Kidney epithelial cell (primary cell): ENCODE measurements at places on chromosomes 7 and 10.

DNA sequence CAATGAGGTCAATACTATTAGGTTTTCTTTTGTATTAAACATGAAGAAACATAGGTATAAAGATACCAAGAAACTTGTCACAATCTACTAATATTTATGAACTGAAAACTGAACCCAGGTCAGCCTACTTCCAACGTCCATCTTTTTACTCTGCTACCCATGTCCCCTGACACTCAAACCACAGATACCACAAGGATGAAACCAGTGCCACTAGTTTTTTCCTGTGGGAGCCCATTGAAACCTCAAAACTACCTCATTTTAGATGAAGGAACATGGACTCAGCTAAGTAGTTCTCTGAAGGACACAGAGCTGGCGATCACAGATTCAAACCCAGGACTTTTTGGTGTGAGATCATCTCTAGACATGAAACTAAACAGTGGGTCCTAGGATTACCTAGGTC, 6.8 kb downstream of the TET1 start:
- no peak for DNase-seq

DNA sequence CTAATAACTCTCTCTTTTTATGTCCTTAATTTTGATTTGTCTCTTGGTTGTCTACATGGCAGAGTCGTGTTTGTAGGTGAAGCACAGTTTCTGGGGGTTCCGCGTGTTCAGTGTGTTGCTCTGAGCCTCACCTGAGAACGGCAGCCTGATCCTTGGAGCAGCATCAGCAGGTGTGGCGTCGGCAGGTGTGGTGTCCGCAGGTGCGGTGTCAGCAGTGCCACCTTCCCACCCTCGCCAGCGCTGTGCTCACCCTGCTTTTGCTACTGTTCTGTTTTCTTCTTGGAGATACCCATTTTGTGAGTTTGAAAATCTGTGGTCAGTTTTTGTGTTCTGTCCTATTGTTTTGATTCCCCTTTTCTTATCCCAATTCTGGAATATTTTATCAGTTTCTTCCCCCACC, 406.6 kb downstream of the GLRX3 start:
- no peak for DNase-seq

DNA sequence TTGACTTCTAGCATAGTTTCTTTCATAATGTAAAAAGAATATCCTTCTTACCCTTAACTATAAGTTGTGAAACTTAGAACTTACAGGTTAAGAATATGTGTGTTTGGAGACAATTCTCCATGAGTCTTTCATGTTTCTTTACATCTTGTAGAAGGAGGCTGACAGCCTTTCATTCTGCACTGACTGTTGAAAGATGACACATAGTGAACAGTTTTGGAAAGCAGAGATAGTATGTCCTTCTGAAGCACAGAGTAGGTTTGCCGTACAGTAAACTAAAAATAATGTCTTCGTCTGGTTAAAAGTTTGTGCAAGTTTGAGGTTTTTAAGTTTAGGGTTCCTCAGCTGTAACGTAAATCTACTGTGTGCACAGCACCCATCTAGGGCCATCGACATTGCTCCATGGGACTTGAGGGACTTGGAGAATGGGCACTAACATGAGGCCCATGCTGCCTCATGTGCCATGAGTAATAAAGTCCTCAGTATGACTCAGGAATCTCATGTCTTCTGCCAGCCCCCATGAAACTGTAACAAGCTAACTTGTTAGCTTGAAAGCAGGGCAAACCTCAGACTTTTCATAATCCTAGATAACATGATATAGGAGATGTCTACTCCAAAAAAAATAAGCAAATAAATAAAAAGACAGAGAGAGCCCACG, 24.5 kb upstream of the ELAPOR2 start:
- no peak for DNase-seq

- DNase-seq, result no peak
These were observed 94.1 kb downstream of the GRM8 start for GRCh38 chr7:127158659-127159058.

DNA sequence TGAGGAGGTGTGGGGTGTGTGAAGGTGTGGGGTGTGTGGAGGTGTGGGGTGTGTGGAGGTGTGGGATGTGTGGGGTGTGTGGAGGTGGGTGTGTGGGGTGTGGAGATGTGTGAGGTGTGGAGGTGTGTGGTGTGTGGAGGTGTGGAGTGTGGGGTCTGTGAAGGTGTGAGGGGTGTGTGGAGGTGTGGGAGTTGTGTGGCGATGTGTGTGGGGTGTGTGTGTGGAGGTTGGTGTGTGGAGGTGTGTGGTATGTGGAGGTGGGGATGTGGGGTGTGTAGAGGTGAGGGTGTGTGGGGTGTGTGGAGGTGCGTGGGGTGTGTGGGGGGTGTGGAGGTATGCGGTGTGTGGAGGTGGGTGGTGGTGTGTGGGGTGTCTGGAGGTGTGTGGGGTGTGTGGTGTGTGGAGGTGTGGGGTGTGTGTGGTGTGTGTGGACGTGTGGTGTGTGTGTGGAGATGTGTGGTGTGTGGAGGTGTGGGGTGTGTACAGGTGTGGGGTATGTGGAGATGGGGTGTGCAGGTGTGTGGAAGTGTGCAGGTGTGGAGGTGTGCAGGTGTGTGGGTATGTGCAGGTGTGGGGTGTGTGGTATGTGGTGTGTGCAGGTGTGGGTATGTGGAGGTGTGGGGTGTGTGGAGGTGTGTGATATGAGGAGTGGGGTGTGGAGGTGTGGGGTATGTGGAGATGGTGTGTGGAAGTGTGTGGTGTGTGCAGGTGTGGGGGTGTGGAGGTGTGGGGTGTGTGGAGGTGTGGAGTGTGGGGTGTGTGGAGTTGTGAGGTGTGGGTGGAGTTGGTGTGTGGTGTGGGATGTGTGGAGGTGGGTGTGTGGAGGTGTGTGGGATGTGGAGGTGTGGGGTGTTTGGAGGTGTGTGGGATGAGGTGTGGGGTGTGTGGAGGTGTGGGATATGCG, 34.5 kb downstream of the SPDYE17 start:
- DNase-seq, result no peak

DNA sequence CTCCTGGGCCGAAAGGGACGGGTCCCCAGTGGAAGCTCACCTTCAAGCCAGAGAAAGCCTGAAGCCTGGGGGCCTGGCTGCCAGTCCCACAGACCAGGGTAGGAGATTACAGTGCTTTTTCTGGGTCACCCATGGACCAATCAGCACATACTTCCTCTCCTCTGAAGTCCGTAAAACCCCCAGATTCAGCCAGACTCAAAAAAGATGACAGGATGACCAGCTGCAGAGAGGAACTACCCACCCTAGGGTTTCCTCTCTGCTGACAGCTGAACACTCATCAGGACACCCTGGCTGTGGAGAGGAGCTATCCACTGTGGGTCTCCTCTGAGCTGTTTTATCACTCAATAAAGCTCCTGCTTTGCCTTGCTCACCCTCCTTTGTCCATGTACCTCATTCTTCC, 78.0 kb downstream of the SAMD9 start:
- DNase-seq, result no peak

GRCh38 chr10:130491011-130491692, 355.0 kb downstream of the GLRX3 start:
- DNase-seq, result no peak

GRCh38 chr10:63667596-63668480, 146.6 kb downstream of the REEP3 start:
- DNase-seq, result no peak

GRCh38 chr10:92173996-92174395, 116.9 kb downstream of the CPEB3 start:
- DNase-seq, result no peak

DNA sequence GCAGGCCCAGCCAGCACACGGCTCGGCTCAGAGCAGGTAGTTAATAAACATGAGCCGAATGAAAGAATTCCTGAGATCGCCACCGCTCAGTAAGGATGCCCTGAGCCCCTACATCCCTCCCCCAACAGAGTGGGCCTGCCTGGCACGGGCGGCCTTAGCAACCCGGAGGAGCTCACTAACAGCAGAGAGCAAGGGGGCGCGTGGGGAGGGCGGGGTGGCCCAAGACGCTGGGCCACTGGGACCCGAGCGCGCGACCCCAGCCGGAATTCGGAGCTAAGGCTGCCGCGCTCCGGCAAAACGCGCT, 403 bp upstream of the ENO4 start:
- DNase-seq, result no peak

- no peak for DNase-seq
These were observed 14.0 kb downstream of the TECPR1 start for GRCh38 chr7:98238076-98238475.

DNA sequence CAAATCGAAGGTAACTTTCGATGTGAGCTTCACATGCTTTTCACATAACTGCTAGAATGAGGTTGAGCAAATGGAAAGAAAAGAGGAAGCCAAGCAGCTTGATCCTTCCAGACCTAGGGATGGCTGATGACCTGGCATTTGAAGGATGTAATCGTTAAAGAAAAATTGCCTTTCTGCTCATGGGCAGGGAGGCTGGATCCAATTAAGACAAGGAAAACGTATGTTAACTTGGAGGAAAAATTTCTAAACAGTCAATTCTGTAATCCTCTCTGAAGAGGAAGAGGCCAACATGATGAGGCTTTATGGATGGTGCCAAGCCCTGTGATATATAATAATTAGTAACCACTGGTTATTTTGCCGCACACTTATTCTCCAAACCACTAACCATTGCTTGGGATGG, 12.5 kb downstream of the GRK5 start:
- DNase-seq, result no peak

- peak; percentile 70 for DNase-seq
These were observed 45.7 kb downstream of the LYZL2 start for GRCh38 chr10:30583778-30584415.

- DNase-seq, result no peak
These were observed 37.7 kb upstream of the ITGB1 start for GRCh38 chr10:32995751-32996150.

GRCh38 chr7:85620936-85621685, 434.3 kb upstream of the SEMA3D start:
- no peak for DNase-seq

DNA sequence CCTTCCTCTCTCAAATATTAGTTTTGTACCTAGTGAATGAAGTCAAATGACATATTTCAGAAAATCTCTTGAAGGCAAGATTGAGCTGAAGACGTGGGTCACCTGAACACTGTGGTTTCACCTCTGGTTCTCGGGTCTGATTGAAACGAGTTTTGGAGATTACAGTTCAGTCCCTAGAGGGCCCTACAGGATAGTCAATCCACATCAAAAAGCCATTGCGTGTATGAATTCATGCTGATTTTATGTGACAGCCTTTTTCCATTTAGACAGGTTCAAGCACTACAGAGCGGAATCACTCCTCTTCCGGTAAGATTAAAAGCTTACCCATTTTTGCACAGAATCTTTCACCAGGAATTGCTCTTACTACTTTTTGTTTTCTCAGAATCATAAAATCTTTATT, 62.2 kb downstream of the VIM start:
- no peak for DNase-seq

GRCh38 chr7:40805361-40805760, 670.6 kb downstream of the SUGCT start:
- no peak for DNase-seq

DNA sequence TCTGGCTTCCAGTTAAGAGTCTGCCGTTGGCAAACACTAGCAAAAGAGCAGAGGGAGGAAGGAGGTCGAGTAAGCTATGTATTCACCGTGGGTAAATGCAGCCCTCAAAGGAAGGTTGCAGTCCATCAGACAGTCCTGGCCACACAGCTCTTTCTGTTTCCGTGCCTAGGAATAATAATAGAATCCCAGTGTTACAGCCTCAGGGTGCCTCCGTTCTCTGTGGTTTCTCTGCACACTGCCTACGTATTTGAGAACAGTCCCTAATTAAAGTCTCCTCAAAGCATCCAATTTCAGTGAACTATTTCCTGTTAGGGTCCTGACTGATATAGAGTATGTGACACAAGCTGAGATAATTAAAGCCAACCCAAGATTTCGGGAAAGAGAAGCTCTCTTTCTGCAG, 176.7 kb downstream of the GPAM start:
- DNase-seq, result no peak

GRCh38 chr10:95434583-95434982, 126.6 kb downstream of the SORBS1 start:
- DNase-seq, result no peak

- DNase-seq, result no peak
These were observed 19.5 kb upstream of the GALNT17 start for GRCh38 chr7:71112436-71112835.

DNA sequence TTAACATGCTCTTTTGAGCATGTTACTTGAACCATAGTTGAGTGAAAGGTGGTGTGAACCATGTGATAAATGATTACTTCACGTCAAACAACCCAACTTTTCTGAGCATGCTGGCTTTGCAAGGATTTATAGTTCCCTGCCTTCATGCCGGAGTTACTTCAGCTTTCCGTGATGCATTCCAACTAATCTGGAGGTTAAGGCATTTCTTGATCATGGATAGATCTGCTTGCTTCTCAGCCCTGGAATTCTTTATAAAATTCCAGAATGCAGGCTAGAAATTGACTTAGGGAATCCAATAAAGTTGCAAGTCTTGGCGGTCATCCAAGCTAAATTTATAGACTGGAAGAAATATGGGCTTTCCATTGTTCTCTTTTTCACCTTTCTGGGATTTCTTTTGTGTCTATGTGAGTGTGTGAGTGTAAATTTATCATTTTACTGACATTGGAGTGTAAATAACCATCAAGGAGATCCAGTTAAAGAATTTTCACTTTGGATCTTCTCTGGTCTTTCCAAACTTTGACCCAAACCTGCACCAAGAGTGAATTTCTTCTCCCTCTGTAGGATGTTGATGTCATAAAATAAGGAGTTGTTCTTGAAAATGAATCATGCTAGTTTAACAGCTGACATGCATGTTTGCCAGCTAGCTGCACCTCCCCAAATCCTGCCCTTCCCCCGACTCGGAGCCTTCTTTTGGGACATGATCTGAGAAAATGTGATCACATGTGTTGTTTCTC, 289.0 kb downstream of the TWIST1 start:
- DNase-seq, result no peak

DNA sequence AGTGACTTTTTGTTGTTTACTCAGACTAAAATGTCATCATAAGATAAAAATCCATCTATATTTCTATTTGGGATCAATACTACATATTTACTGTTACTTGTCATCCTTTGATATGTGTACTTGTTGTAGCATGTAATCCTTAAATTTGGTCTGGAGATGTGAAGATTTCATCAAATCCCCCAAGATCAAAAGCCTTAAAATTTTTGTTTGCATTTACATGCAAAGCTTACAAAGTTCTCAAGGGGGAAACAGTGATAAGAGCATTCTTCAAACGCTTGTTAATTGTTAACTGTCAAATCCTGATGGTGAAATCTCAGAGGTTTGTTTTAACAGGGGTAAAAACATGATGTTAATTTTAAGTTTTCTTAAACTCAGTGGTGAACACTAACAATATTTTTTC, 84.9 kb upstream of the SKAP2 start:
- no peak for DNase-seq

DNA sequence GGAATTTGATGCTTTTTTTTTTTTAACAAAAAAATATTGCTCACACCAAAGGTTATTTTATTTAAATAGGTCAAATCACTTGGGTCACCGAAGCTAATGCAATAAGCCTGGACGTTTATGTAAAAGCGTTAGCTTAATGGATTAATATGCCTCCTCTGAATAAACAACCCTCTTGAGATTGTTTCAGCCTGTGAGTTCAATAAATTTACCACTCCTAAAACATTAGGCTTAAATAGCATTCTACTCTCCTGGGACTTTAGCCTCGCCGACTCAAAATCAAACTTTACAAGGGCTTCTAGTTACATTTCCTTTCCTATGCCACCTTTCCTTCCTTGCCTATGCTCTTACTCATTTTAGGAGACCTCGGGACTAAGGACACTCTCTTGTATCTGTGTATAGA, 79.3 kb downstream of the DNAJB9 start:
- no peak for DNase-seq
